ENCODE measurements at places on chromosomes 4 and X. TPM values are rescaled to one million over a fixed set of nuclear protein-coding genes. Genes with fewer than 3 reads are reported as not detected.

The ANXA3 gene
- total RNA-seq: 161 TPM

The EDA2R gene
- 4.9 TPM for total RNA-seq

The CT45A1 gene
- not detected for total RNA-seq

The BTK gene
- total RNA-seq: 40.0 TPM

The CLDN34 gene
- 0.27 TPM for total RNA-seq

The HOPX gene
- 378 TPM for total RNA-seq

The HSFX4 gene
- total RNA-seq: not detected

The HERC5 gene
- total RNA-seq: 4.3 TPM

The STBD1 gene
- 14.2 TPM for total RNA-seq

The PCDH18 gene
- total RNA-seq: 4.3 TPM

The MAP7D2 gene
- total RNA-seq: 0.46 TPM

The NAP1L2 gene
- 1.4 TPM for total RNA-seq

DNA sequence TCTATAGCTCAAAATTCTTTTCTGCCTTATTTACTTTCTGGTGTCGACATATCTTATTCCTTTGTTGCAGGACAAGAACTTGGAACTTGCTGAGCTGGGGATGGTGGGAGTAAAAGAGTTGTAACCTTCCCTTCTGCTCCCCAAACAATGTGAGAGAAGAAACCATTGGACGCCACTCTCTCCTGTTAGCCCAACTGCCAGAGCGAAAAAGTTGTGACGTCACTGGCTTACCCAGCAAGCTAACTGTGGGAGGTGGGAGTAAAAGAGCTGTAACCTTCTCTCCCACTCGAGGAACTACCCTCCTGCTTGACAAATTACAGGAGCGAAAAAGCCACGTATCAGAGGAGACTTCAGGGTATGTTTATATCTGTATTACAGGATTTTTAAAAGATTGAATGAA, 90.0 kb upstream of the PCDH10 start:
- DNase-seq: no peak

- DNase-seq: no peak
These were observed 52.9 kb upstream of the FRAS1 start for GRCh38 chr4:78004270-78004669.

GRCh38 chr4:5980436-5981155, 37.6 kb downstream of the C4orf50 start:
- no peak for DNase-seq

DNA sequence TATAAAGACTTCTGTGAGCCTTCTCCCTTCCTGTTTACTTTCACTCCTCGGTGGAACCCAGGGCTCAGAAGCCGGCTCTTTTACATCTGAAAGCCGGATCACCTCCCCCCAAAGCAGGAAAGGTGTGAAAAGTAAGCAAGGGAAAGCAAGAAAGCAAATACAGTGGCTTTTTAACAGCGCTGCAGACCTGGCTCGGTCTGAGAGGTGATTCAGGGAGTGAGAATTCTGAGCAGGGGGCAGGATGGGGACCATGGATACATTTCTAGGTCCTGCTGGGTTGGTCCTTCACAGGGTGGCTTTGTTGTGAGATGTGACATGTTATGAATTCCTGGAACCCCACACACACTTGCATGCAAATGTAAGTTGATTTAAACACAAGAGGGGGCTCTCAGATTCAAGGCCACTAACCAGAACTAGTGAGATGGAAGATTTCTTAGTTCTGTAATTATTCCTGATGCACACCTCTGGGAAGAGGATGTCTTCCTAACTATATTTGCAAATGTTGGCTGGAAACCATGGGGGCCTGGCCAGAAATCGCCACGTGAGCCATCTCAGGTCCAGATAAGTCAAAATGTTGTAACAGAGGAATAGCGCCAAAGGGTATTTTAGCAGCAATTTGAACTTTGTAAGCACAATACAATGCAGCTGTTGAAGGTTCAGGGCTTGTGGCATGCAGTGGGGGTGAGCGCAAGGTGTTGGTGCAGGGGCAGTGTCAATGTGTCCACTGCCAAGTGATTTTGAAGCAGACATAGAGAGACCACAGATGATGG, 670.1 kb upstream of the LCORL start:
- no peak for DNase-seq

- no peak for DNase-seq
These were observed 258.6 kb upstream of the AGTR2 start for GRCh38 chrX:115911967-115912366.

DNA sequence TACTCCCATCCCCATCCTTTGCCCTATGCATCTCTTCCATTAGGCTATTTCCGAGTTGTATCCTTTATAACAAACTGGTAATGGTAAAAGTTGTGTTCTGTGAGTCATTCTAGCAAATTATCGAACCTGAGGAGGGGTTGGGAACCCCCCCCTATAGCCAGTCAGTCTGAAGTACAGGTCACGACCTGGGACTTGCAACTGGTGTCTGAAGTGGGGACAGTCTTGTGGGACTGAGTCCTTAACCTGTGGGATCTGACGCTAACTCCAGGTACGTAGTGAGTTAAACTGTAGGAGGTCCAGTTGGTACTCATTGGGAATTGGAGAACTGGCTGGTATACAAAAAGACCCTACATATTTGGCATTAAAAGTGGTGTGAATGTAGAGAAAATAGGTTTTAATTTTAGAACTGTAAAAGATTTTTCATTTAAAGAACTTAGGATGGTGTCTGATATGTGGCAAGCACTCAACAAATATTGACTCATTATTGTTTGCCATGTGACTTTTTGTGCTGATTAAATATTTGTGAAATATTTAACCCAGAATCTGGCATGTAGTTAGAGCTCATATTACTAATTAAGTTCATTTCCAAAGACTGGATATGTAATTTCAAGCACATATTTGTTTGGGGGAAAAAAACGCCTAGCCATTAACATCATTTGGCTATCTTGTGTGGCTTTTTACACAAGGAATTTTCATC, 50.7 kb downstream of the CHST7 start:
- DNase-seq: no peak

DNA sequence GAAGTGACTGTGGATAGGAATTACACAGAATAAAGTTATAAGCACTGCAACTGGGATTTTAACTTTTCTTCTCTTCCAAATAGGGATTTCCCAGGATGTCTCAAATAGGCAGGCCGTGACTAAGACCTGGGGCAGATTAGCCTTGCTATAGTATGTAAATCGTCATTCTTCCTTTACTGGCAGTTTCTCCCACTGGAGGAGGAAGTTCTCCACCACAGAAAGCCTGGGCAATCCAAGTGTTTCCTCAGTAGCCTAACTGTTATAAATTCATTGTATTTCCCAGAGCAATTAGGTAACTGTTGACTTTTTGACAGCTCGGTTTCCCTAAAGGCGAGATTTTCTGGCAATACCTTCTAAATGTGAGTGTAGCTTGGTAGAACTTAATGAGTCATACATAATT, at the start of gene TNIP3:
TNIP3 (minus strand) TSS at position 31 of the 400 bp plus-strand sequence. CDS start 196 bp downstream, outside the sequence.
- no peak for DNase-seq

GRCh38 chrX:53163436-53163835, 61.6 kb downstream of the KDM5C start:
- DNase-seq: no peak

- no peak for DNase-seq
These were observed 45.3 kb downstream of the FAT4 start for GRCh38 chr4:125359960-125360634.

DNA sequence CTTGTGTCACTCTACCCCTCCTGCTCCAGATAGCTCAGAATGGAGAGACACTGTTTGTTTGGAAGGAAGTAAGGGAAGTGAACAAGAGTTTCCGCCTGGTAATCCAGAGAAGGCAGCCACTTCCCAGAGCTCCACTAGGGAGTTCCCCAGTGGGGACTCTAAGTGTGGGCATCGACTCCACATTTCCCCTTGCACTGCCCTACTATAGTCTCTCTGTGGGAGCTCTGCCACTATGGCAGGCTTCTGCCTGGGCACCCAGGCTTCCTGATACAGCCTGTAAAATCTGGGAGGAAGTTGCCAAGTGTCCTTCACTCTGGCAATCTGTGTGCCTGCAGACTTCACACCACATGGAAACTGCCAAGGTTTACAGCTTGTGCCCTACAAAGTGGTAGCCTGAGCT, 245.8 kb upstream of the DMD start:
- DNase-seq: no peak

- no peak for DNase-seq
These were observed 13.3 kb upstream of the PSAPL1 start for GRCh38 chr4:7448036-7448435.

DNA sequence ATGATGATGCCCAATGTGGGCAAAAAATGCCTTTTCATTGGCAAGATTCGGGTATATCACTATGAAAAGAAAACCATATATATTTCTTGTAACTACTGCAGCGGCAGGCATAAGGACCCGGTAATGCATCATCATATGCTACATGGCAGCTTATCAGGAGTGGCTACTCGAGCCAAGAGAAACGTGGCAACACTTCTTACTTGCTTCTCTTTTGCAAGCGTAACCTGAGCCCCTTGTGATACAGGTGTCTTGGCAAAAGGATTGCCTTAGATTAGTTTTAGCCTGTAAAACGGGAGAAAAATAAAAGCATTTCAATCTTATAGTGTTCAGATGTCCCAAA, 280.3 kb downstream of the SPRY1 start:
- peak; percentile 56 for DNase-seq

DNA sequence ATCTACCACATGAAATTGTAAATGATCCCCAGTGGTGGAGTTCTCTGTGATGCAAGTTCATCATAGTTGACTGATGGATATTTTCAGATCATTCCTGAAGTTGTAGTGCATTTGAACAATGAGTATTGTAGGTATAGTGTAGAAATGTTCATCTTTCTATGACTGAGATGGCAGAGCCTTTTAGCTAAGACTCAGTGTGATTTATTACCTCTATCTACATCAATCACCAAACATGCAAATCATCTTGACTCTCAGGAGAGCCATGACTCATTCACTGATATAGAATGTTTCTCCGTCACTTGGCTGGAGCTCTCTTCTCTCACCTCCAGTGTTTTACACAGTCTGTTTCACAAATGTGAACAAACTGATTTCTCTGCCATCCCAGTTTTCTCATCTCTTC, 392.6 kb downstream of the IL1RAPL1 start:
- no peak for DNase-seq

DNA sequence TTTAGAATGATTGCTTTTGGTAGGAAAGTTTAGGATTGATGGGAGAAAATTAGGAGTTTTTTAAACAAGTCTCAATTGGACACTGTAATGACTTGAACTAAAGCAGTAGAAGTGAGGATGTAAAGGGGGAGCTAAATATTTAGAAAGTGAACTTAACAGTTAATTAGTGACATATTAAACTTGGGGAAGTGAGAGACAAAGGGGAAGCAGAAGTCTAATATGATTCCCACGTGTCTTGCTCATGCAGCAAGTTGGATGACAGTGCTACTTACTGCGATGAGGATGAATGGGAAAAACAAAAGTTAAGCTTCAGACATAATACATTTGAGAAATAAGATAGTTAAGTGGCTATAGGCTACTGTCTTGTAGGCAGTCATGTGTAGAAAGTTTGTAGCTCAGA, 110.4 kb downstream of the RPA4 start:
- DNase-seq: no peak

GRCh38 chrX:10397349-10397748, 223.0 kb downstream of the MID1 start:
- no peak for DNase-seq

DNA sequence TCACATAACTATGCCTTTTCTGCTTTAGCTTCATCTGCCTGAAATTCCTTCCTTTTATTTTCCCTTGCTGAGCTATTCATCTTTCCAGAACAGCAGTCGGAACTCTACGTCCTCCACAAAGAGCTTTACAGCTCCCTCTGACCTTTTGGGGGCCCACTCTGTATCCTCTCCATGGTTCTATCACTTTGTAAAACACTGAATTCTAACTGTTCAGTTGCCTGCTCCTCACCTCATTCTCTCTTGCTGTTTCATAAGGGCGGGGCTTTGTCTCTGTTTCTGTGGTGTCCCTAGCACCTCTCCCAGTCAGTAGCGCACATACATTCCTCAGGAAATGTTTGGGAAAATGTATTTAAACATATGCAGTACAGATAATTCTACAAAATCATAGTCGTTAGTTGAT, 737.0 kb downstream of the RAB28 start:
- DNase-seq: no peak

- no peak for DNase-seq
These were observed 6.3 kb upstream of the SORCS2 start for GRCh38 chr4:7186031-7186430.

DNA sequence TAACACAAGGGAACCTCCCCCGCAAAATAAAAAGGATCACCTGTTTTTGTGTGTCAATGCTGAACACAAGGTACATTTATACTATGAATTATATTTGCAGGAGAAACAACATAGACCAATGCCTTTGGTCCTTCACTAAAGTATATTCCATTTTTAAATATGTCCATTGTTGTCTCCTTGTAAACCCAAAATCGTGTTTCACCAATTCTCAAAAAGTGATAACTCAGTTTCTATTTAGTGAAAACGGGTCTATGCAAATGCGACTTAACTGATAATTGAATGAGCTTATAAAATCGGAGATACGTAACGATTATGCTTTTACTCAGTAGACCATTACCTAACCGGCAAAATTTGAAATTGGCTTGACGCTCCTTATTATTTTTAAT, 2.1 kb downstream of the BRWD3 start:
- no peak for DNase-seq

GRCh38 chr4:115279330-115279729, 165.9 kb upstream of the NDST4 start:
- DNase-seq: no peak

DNA sequence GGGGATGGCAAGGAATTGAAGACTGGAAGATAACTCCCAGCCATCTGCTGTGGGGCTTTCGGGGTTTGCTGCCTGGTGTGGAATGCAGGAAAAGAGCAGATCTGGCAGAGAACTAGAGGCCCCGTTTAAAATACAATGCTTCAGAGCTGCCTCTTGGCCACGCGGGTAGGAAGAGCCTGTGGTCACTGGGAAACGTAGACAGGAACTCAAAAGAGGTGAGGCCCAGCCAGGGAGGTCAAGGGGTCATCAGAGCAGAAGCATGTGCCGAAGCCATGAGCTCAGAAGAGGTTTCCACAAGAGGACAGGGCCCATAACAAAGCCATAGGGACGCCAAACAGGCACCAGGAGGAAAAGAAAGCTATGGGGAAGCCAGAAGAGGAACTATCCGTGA, 14.5 kb upstream of the STS start:
- no peak for DNase-seq

DNA sequence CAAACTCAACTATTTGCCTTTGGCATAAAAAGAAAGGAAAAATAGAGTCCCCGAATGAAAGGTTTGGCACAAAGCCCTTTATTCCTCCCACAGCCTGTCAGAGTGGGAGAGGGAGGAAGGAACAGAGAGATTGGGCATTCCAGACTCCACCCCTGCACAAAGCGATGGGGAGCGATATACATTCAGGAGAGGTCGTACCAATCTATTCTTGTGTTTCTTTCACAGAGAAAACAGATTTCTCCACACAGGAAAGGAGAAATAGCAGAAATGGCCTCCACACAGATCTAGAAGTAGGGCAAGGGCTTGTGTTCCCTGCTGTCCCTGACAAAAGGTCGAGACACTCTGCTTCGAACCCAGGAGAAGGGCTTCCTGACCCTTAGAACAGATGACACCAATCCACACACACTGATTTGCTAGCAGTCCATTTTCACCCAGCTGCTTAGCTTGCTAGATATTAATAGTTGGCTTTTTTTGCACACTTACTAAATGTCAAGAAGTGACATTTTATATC, 197.4 kb downstream of the MAML3 start:
- no peak for DNase-seq

GRCh38 chr4:134243742-134244713, 42.4 kb upstream of the PABPC4L start:
- peak; percentile 42 for DNase-seq

GRCh38 chr4:176498617-176499256, 179.0 kb downstream of the SPCS3 start:
- DNase-seq: no peak

All from upper lobe of left lung (tissue), 6 donors.